ENCODE measurements at places on chromosomes 13 and 19.

GRCh38 chr19:31268751-31269383 lies 80.4 kb downstream of the TSHZ3 start:
- DNase-seq: no peak

DNA sequence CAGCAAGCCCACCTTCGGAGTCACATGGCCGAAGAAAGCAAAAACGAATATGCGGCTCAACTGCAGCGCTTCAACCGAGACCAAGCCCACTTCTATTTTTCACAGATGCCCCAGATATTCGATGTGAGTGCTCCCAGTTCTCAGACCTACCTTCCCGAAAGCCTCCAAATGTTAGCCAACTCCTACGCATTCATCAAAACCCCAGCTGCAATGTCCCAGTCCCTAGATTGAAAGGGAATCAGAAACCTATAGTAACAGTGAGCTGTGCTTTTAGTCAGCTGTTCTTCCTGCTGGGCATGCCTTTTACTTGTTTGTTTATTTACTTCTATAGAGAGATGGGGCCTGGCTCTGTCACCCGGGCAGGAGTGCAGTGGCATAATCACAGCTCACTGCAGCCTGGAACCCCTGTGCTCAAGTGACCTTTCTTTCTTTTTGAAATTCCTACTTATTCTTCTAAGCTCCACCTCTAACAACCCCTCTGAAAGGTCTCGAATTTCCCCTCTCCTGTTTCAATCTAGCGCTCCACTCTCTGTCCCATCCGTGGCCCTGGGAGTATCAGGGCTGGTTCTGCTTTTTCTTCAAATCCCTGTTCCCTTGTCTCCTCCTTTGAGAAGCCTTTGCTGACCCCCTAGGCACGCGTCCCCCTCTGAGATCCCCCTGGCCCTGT lies 4.4 kb downstream of the TRIP10 start:
- DNase-seq: no peak

DNA sequence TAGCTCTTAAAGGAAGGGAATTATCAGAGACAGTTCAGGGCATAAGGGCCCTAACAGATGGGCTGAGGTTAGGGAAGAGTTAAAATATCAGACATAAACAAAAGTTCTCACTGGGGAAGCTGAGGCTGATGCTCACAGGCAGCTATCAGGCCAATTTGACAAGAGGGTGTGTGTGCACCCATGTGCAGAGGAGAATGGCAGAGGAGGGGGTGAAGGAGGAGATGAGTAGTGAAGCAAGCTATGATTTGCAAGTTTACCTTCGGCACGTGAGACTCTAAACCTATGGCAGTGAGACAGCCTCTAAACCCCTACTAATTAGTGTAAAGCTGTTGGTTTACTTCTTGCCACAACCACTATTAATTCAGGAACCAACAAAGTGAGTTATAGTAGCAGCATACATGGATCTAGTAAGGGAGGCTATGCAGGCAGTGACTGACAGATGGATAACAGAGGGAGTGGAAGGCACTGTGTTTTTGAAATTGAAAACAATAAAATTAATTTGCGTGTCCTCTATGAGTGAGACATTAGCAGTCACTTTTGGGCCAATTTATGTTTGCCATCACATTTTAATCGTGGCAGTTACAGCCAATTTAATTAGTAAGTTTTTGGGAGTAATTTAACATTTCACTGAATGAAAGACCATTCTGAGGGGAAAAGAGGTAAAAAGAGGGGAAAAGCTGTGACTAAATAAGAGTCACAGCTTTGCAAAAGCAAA lies 99.6 kb upstream of the HTR2A start:
- no peak for DNase-seq

- DNase-seq: no peak
These were observed 46.8 kb downstream of the TSSK6 start for GRCh38 chr19:19468424-19469050.

DNA sequence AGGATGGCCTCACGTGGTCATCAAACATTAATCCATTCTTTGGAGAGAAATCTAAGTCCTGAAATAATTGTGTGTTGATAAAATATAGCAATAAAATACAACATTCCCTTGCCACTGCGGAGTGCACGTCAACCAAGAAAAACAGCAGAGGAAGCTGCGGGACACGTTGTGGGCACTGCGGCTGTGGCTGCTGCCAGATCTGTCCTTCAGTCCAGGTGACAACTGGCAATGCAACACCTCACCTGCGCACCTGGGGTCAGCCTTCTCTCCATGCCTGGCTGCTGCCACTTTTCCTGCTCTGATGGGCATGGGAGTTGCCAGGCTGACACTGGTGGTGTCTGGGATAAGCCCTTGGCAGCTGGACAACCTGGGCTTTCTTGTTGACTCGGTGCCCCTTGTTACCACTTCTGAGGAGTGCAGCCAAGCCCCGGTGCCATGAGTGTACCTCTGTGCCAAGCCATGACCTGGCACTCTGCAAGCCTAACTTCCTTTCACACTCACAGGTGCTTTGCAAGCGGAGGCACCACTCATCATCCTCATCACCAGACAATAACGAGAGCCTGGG lies 251.6 kb upstream of the TSHZ3 start:
- DNase-seq: no peak

DNA sequence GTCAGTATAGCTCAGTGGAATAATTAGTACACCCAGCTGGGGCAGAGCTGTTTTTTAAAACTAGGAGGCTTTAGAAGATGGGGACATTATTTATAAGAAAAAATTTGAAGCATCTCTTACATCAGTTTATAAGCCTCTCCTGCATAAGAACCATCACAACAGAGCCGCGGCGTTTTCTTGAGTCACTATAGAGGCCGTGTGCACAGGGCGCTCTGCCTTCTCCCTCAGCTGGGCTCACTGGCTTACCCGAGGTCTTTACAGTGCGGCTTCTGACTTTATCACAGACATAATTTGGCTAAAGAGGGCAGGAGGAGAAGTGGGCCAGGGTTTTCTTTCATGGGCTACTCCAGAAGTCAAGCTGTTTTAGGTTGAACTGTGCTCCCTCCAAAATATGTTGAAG lies 135.5 kb upstream of the RNF113B start:
- DNase-seq: no peak

DNA sequence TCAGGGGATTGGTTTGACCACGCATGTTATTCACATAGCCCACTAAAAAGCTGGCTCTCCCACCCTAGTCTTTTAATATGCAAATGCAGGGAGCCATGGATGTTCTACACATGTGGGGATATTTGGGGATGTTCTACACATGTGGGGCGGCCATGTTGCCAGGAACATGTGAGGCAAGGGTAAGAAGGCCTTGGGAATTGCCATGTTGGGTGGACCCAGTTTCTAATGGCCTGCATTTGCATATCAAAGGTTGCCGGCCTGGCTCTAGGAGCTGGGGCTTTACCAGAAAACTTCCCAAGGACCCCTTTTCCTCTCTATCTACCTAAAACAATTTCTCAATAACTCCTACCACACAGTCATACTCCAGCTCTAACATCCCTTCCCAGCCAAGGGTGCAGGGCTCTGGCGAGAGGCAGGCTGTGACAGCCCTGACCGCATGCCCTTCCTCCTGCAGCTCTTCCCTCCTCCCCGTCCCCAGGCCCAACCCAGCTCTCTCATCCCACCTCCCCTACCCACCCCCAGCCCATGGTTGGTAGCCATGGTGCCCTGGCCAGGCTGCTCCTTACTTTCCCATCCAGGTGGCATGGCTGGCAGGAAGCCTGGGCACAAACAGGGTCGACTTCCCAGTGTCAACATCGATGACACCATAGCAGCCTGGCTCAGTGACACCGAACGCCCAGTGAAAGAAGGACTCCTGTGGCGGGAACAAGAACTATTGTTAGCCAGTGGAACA lies 11.0 kb downstream of the PEPD start:
- no peak for DNase-seq

GRCh38 chr19:40416918-40417642 lies 3.9 kb upstream of the PRX start:
- peak; percentile 38 for DNase-seq

GRCh38 chr19:10471909-10472308 lies 31.2 kb downstream of the KEAP1 start:
- DNase-seq: no peak

- DNase-seq: no peak
These were observed 232.2 kb downstream of the DACH1 start for GRCh38 chr13:71634602-71635443.

DNA sequence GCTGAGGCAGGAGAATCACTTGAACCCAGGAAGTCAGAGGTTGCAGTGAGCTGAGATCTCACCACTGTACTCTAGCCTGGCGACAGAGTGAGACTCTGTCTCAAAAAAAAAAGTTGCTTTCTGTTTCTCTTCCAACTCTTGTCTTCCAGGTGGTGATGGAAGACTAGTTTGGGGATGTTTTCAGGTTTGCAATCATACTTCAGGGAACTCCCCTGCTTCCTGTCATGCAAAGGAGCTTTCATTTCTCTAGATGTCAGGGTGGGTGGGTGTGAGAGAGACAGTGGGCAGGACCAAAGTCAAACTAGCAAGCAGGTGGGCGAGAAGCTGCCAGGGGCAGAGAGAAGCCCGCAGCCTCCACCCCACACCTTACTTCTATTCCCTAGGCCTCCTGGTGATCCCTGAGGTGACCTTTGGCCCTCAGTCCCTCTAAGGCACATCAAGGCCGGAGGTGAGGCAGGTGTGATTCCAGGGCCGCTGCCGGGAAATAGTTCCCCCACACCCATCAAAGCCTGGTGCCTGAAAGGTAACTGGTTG lies 25.7 kb downstream of the CCNE1 start:
- no peak for DNase-seq

DNA sequence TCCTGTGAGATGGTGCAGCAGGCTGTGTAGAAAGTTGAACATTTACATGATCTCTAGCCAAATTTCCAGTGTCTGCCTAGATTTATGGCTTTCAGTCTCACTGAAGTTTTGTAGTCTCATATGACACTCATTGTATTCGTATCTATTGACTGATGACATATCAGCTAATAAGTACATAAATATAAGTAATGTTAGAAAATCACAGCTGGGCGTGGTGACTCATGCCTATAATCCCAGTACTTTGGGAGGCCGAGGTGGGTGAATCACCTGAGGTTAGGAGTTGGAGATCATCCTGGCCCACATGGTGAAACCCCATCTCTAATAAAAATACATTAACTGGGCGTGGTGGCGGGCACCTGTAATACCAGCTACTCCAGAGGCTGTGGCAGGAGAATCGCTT lies 54.7 kb upstream of the HTR2A start:
- DNase-seq: no peak

GRCh38 chr19:29329460-29330134 lies 116.6 kb upstream of the UQCRFS1 start:
- DNase-seq: no peak
